Fibroblast of skin of left quadriceps (primary cell): ENCODE measurements at places on chromosomes 5 and 9.
A peak's percentile ranks its signal among the peaks of the same experiment; 100 is the strongest.

- DNase-seq, result peak; percentile 48
These were observed 15.8 kb downstream of the NDST1 start for GRCh38 chr5:150523472-150524350.

DNA sequence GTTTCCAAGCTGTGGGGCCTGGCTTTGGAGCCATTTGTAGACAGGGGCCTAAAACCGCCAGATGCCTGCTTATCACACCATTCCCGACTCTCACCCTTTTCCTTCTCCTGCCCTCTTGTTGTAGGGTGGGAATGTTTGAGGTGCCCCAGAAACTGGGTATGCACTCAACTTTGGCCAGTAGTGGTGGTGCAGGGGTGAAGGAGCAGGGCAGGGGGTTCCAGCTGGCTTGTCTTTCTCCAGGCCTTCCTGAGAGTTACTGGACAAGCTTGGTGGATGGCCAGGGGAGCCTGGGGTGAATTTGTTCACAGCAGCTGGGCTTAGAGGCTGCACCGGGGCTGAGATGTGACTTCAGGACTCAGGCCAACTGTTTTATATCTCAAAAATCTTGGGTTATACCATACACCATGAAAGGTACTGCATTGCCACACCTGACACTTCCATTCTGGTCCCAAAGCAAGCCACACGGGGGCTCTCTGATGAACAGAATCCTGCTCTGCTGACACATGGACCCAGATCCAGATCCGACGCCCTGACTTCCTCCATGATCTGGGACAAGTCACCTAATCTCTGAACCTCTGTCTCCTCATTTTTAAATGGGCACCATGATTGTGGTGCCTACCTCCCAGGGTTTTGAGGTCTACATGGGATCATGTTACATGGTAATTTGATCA lies 62.1 kb downstream of the DAB2IP start:
- no peak for DNase-seq

GRCh38 chr9:137382444-137383080 lies 40.4 kb downstream of the EXD3 start:
- no peak for DNase-seq

- DNase-seq, result no peak
These were observed 92.4 kb downstream of the TMEM215 start for GRCh38 chr9:32875748-32876147.

DNA sequence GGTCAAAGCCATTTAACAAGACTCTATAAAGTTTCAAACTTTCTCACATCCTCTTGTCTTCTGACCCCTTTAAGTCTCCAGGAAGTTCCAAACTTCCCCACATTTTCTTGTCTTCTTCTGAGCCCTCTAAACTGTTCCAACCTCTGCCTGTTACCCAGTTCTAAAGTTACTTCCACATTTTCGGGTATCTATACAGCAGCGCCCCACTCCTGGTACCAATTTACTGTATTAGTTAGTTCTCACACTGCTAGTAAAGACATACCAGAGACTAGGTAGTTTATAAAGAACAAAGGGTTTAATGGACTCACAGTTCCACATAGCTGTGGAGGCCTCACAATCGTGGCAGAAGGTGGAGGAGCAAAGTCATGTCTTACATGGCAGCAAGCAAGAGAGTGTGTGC lies 23.3 kb upstream of the PRLR start:
- DNase-seq, result no peak

- no peak for DNase-seq
These were observed 75.2 kb upstream of the FBXL7 start for GRCh38 chr5:15424769-15425168.

GRCh38 chr5:45440466-45440865 lies 255.7 kb downstream of the HCN1 start:
- DNase-seq, result no peak

- no peak for DNase-seq
These were observed 50.7 kb downstream of the ARRDC3 start for GRCh38 chr5:91332267-91333045.

- no peak for DNase-seq
These were observed 11.1 kb downstream of the GRIN1 start for GRCh38 chr9:137149942-137150616.

DNA sequence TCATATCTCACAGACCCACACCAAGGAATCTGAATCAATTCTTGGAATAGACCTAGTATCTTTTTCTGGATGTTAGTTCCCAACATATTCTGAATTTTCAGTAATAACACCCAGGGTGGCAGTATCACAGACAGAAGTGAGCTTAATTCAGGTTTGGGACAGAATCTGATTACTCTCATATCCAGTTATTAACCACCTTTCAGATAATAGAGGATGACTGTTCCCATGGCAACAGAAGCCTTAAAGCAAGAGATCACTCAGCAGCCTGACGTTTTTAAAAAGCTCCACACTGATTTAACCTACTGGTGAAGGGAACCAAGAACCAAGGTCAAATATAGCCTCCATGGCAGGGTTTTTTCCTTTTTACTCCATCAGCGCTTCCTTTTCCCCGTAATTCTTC lies 68.4 kb downstream of the ACTBL2 start:
- no peak for DNase-seq

DNA sequence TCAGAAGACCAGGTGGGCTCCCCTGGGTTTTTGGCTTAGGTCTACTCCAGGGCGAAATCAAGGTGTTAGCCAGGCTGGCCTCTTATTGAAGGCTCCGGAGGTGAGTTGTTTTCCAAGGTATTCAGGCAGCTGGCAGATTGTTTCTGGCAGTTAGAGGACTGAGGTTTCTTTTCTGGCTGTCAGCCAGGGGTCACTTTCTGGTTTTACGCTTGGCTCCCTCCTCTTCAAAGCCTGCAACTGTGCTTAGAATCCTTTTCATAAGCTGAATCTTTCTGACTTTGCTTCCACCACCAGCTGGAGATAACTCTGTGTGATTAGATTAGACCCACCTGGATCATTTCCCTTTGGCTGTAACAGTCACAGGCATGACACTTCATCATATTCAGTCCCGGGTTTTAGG lies 24.6 kb downstream of the RFK start:
- DNase-seq, result no peak

DNA sequence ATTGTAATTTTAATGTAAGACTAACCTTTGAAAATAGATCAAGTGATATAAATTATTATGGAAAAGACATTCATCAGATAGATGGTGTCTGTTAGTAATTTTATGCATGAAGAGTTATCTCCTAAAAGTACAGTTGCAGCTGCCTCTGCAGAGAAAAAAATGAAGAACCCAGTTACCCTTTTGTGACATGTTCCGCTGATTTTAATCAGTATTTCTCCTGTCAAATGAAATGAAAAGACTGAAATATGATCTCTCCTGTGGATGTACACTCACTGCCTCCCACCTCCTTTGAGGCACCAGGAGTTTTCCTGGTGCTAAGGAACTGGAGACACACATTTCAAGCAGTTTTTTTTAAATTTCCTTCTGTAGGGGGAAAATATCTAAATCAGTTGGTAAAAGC lies 277.4 kb downstream of the KIF4B start:
- DNase-seq, result no peak

DNA sequence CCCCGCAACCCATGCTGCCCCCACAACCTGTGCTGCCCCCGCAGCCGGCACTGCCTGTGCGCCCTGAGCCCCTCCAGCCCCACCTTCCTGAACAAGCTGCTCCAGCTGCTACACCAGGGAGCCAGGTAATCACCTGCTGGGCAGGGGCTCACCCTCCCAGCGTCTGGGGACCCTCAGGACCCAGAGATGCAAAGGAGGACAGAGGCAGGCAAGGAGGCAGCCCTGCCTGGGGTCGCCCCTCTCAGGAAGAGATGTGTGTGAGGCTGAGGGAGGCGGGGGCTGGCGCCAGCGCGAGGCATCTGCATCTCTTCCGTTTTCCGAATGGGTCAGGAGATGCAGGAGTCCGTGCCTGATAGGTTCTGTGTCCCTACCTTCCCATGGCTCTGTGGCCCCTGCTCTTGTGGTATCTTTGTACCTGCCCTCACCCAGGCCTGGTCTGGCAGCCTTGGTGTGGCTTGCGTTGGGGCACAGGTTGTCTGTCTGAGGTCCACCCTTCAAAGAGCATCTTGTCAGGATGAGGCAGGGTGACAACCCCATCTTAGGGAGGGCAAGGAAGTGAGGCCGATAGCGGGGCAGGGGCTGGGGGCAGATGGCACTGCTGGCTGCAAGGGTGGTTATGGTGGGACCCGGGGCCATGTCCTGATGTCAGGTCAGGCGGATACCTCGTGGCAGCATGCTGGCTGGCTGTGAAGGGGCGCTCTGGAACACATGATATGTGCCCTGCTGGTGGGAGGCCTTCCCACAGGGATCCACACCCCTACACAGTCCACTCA lies 75.7 kb downstream of the WNK2 start:
- DNase-seq, result no peak

DNA sequence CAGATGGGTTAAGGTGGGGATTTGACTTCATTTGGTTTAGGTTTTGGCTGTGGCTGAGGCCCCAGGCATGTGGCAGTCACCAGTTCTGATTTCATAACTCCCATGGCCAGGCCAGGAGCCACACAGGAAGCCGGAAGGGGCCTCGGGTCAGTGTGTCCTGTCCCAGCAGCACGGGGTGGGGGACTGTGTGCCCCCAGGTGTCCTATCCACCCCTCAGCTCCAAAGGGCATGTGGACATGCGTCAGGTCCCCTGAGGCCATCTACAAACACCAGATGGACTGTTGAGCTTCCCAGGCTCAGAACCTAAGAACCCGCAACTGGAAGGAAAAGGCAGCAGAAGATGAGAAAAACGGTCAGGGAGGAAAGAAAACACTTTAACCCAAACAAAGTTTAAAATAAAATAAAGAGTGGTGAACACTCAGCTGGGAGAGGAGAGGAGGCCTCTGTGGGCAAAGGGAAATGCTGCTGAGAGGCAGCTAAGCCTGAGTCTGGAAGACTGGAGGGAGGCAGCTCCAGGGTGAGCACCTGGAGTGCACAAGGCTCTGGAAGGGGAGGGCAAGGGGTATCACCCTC lies 260.8 kb downstream of the AUH start:
- DNase-seq, result no peak

DNA sequence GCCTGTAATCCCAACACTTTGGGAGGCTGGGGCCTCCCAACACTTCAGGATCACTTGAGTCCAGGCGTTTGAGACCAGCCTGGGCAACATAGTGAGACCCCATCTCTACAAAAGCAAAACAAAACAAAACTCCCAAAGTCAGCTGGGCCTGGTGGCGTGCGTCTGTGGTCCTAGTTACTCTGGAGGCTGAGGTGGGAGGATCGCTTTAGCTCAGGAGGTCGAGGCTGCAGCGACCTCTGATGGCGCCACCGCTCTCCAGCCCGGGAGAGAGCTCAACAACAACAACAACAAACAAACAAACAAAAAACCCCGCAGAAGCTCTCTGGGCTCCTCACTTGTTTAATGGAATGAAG lies 528 bp downstream of the ACOT12 start:
- no peak for DNase-seq

DNA sequence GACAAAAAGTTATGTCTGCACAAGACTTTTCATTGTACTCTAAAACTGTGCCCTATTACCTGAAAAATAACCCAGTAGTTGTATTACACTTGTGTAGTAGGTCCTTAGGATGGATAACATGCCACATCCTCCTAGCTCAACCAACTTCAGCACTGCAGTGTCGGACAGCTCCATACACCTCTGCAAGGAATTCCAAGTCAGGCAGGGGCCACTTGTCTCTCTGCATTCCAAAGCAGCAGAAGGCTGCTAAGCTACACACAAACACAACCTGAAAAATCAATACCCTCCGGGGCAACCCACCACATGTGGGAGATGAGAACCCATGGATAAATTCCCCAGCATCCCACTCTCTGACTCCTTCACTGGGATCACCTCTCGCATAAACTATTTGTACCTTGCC lies 50.2 kb downstream of the MED10 start:
- DNase-seq, result no peak

GRCh38 chr9:128163523-128164306 lies 3.6 kb downstream of the BBLN start:
- DNase-seq, result no peak

GRCh38 chr9:28808042-28808441 lies 1234.8 kb upstream of the C9orf72 start:
- DNase-seq, result peak; percentile 8

GRCh38 chr9:84366683-84367082 lies 26.1 kb upstream of the SLC28A3 start:
- no peak for DNase-seq

- peak; percentile 71 for DNase-seq
These were observed 154.5 kb downstream of the NR3C1 start for GRCh38 chr5:143248822-143249579.

DNA sequence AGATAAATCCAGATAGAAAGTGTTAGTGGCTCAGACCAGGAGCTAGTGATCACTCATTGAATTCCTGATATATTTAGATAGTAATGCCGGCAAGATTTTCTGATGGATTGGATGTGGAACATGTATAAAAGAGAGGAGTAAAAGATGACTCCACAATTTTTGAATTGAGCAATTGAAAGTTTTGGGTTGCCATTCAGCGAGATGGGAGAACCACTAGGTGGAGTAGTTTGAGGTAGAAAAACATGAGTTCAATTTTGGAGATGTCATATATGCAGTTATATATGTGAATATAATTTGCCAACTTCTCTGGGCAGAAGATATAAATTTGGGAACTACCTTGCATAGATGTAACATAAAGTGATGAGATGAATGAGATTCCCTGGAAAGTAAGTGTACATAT lies 502.5 kb upstream of the SEMA6A start:
- DNase-seq, result no peak

- no peak for DNase-seq
These were observed 155.4 kb downstream of the RGS3 start for GRCh38 chr9:113618836-113619490.

DNA sequence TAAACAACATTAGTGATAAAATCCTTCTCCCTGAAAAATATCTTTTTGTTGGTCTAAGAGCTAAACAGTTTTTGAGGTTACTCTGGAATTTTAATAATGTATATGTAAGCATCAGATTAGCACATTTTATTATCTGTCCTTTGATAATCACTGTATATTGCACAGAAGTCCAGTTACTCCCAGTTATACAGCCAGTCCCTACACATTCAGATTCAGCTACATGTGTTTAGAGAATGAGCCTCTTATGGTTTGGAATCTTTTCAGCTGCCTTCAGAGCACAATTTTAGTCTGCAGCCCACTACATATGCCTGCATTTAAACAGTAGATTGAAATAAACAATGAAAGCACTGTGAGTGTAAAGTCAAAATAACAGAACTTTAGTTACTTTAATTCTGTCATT lies 438.2 kb downstream of the ARHGEF28 start:
- no peak for DNase-seq

GRCh38 chr5:68418201-68418600 lies 202.6 kb downstream of the PIK3R1 start:
- DNase-seq, result no peak

DNA sequence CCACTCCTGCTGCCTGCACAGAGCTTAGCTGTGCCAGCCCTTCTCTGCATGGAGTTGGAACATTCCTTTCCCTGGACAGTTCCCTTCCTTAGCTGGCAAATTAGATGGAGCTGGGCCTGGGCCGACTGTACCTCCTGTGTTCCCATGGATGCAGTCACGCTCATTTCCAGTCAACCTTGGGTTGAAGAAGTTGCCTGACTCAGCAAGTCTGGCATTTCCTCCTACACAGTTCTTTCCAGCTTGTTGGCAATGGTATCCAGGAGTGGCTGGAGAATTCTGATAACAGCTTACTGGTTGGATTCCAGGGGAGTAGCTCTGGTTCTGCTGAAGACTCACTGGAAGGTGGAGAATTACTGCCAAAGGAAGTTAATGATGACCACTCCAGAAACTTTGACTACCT lies 9.2 kb upstream of the TAF1L start:
- DNase-seq, result peak; percentile 44
